A549 treated with ZK216348 at 1 μM for 4 hours (cell line): ENCODE measurements at places on chromosomes 12 and 14. TPM values are rescaled to one million over a fixed set of nuclear protein-coding genes. Genes with fewer than 3 reads are reported as not detected.

Gene PRMT5
- 98.4 to 196 TPM (median 116 TPM) in 5 replicates for total RNA-seq

Gene TAS2R9
- total RNA-seq = not detected in 5 replicates

Gene AGAP2
- total RNA-seq = 0.08 to 0.48 TPM (median 0.12 TPM) in 5 replicates

Gene KRT6C
- not detected in 5 replicates for total RNA-seq

Gene IFNG-AS1
- not detected in 5 replicates for total RNA-seq

Gene FOXM1
- total RNA-seq = 77.0 to 96.8 TPM (median 92.7 TPM) in 5 replicates

Gene IL23A
- total RNA-seq = 0.31 to 0.70 TPM (median 0.46 TPM) in 5 replicates

Gene KRT71
- not detected in 5 replicates for total RNA-seq
